Choroid plexus epithelial cell (primary cell): ENCODE measurements at places on chromosomes 7 and 10.

DNA sequence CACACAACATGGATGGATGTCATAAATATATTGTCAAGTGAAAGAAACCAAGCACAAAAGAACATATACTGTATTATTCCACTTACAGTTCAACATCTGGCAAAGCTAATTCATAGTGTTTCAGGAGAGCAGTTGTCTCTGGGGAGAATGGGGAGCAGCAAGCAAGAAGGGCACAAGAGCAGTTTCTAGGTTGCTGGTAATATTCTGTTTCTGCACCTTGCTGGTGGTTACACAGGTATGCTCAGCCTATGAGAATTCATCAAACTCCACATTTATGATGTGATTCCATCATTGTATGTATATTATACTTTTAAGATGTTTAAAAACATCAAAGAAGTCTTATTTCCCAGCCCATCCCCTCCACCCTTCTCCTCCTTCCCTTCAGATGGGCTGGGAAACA, 18.1 kb upstream of the PALS2 start:
- DNase-seq, result no peak

GRCh38 chr7:136251826-136252225, 274.7 kb upstream of the MTPN start:
- no peak for DNase-seq

- DNase-seq, result no peak
These were observed 129.8 kb upstream of the FERD3L start for GRCh38 chr7:19275000-19275399.

DNA sequence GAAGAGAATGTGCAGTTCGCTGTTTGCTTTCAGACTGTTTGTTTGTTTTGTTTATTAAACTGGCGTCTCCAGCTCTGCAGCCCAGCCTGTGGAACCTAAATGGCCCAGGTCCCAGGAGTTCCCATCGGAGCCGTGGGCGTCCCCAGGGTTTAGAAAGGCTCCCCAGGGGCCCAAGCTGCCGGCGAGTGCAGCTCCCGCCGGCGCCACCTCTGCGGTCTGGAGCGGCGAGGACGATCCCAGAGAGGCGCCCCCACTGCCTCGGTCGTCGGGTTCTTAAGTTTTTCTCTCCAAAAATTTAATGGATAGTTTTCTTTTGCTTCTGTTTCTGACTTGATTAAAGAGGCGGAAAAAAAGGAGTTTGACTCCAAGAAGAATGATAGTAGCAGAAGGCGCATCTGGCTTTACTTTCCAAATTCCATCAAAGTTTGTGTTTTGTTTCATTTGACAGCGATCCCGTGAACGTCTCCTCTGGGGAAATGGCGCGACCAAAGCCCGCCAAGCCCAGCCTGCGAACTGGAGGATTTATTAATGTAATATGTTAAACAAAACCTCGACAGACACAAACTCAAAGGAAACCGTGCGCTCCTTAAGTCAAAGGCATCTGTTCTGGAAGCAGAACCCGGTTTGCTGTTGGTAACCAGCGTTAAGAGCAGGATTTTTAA, 718 bp upstream of the FZD1 start:
- no peak for DNase-seq

DNA sequence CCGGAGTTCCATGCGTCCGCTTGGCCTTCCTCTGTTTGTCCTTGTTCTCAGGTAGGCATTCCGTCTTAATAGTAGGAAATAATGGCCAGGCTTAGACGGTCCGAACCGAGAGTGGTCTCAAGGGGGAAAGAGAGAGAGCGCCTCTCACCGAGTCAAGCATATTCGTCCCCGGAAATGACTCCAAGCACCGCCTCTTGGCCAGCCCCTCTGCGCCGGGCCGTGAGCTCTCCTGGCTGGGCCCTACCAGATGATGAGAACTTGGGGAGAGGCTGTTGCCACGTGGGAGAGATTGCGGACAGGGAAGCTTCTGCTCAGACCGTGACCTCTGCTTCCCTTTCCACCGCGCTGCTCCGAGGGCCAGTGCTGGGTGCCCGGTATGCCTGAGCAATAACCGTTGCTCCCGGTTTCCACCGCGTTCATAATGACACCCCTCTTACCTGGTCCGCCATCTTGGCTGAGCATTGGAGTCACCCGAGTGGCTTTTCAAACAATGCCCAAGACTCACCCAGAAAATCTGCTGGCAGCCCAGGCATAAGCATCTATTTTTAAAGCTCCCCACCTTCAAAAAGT, 251.1 kb upstream of the SHH start:
- no peak for DNase-seq

DNA sequence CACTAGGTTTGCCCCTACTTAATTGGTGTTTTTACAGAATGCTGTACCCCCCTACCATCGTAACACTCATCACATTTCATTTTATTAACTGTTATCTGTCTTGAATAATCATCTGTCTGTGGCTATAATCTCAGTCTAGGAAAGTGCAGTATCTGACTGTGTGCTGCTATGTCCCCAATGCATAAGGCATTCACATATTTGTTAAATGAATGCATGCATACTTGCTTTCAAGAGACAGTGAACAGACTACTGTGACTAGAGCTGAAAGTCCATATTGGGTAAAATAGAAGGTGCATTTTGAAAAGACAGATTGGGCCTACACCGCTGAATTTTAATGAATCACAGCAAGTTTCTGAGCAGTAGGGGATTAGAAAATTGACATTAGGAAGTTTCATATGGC, 112.3 kb downstream of the ARHGAP12 start:
- DNase-seq, result peak; percentile 58

- no peak for DNase-seq
These were observed 96.9 kb upstream of the LRRTM3 start for GRCh38 chr10:66828957-66829356.

GRCh38 chr7:77370606-77371005, 45.5 kb downstream of the GSAP start:
- DNase-seq, result no peak

DNA sequence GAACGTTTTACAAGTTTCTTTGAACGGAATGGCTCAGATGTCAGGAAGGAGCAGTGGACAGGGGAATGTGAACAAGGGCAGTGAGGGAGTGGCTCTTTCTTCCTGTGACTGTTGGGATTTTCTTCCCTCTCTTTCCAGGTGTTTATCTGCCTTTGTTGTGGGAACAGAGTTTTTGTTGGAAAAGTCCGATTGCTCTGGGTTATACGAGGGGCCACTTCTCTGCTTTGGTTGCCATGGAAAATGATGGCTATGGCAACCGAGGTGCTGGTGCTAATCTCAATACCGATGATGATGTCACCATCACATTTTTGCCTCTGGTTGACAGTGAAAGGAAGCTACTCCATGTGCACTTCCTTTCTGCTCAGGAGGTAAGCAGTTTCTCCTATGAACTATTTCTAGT, 41.4 kb downstream of the ZRANB1 start:
- no peak for DNase-seq

GRCh38 chr7:48168159-48168558, 3.1 kb upstream of the ABCA13 start:
- peak; percentile 79 for DNase-seq

DNA sequence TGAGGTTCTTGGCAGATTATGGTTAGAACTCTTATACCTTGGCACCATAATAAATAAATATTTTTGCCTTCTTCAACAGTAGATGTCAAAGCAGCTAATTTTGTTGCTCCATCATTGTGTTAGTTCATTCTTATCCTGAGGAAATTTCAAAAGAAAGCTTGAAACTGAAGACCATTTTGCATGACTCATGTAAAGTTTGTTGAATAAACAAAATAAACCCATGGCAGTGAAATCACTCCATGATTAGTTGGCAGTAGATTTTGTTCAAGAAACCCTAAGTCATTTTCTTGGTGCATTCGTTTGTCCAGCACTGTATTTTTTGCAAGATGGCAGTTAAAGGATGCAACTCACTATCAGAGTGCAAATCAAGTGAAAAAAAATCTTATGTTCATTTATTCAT, 91.6 kb downstream of the HECW1 start:
- peak; percentile 74 for DNase-seq

DNA sequence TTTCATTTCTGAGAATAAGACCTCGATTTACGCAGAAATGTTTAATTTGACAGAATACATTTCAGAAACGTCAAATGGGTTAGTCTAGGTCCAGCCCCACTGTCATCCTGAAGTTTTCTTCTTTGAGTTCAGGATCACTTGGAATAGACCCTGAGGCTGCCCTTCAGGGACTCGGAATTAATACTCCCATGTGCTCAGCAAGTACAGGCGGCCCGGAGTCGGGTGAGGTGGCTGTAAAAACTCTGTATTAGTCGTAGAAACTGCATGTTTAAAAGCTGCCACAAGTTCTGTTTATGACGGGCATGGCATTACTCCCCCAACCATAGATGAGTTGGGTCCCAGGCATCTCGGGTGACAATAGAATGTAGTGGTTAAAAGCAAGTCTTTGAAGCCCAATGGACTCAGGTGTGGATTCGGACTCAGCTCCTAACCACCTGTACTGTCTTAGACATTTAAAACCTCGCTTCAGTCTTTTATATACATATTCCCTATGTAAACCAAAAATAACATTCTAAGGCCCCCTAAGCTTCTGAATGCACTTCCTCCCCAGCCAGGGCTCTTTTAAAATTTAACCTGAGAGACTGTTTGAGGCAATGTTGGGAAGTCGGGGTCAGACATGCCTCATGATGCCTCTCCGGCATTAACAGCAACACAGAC, 216.3 kb downstream of the ADARB2 start:
- DNase-seq, result no peak

DNA sequence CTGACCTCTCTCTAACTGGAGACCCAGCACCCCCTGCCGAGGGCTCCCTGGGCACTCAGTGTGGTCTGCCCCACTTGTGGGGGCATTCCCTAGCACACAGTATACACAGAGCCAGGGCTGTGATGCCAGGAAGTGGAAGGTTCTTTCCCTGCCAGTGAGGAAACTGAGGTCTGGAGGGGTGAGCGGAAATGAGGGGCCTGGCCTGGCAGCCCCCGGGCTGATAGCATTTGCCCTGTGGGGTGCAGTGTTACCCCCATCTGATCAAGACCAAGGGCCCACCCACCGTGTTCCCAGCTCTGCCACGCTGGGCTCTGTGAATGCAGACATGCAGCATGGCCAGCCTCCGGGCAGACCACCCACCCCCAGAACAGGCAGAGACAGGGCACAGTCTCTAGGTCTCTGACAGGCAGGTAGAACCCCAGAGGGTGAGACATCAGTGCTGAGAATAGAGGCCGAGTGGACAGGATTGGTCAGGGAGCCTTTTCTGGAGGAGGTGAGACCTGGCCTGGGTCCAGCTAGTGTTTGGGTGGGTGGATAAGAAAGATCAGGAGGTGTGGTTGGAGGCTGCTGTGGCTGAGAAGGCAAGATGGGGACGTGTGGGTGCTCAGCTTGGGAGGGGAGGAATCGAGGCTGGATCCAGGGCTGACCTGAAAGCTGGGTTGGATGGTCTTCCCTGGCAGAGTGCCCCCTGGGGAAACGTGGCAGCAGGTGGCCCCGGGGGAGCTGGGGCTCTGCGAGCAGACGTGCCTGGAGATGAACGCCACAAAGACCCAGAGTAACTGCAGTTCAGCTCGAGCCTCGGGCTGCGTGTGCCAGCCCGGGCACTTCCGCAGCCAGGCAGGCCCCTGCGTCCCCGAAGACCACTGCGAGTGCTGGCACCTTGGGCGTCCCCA, 10.8 kb upstream of the ZNF862 start:
- no peak for DNase-seq

GRCh38 chr10:84820596-84820995, 492.2 kb downstream of the CCSER2 start:
- DNase-seq, result no peak

- peak; percentile 38 for DNase-seq
These were observed 17.8 kb upstream of the ZKSCAN1 start for GRCh38 chr7:99997545-99998137.

DNA sequence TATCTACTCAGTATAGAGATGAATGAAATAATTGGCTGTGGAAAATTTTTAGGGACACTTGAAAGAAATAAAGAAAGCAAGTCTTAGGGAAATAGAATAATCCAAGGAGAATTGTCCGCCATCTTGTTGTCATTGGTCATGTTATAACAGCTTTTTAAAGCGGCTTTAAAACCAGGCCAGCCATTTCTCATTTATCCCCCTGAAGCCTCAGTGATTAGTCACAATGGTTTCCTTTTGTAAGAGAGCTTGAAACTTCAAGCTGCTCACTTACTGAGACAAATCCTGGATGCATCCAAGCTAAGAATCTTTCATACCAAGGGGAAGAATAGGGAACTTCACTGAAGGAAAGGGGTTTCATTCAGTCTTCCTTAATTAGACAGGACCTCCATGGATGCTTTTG, 67.9 kb downstream of the SGCE start:
- DNase-seq, result no peak

- DNase-seq, result no peak
These were observed 24.9 kb downstream of the CYP17A1 start for GRCh38 chr10:102812231-102812876.

- peak; percentile 65 for DNase-seq
These were observed 78.4 kb downstream of the CYP26A1 start for GRCh38 chr10:93152136-93152535.

DNA sequence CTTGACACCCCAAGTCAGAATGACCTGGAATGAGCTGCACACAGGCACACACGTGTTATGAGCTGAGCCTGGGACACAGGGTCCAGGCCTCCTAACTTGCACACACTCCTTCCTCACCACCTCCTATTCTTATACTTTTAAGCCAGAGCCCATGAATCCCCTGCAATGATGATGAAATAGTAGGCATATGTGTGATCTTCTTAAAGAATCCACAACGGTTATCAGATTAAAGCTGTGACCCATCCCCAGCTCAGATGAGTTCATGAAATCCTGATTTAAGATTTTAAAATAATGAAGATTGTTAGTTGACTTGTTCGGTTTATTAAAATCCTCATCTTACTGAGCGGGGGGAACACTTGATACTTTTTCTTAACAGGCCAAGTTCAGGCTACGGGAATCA, 38.6 kb downstream of the PITRM1 start:
- no peak for DNase-seq

GRCh38 chr10:91340613-91341362, 69.4 kb upstream of the HECTD2 start:
- peak; percentile 66 for DNase-seq

DNA sequence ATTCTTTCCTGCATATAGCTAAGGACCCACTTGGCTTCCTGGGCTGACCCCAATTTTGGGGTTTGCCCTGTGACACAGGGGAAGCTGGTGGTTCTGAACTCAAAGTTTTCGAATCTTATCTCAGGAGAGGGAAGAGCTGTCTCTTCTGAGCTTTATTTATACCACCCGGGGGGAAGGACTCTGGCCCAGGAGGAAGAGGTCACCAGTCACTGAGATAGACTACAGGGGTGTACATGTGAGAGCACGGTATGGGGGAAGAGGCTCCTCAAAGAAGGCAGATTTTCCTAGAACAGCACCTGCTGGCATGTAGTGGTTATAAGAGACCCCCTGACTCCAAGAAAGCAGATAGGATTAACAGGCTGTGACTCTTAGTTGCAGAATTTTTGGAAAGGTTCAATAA, 101.8 kb upstream of the ELMO1 start:
- DNase-seq, result no peak

- no peak for DNase-seq
These were observed 73.1 kb downstream of the CRPPA start for GRCh38 chr7:16348251-16348650.

DNA sequence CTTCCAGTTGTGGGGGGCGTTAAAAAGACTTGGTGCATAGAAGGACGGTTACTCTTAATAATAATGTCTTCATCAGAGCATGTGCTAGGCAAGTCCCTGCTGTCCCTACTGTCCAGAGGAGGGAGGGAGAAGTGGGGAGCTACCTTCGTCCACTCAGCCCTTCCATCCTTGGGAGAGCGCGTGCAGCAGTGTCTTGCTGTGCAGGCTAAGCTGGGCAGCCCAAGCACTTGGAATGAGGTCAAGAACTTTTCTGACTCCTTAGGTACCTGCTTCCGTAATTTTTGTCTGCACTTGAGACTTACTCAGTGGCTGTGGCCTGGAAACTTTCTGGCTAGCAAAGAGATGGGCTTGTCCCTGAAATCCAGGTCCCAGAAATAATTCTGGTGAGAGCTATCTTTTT, 265.9 kb upstream of the SORCS1 start:
- DNase-seq, result no peak

- DNase-seq, result peak; percentile 91
These were observed 48.3 kb downstream of the ZNF783 start for GRCh38 chr7:149310113-149310836.
